Stimulated activated CD8-positive, alpha-beta memory T cell treated with anti-CD3 and anti-CD28 coated beads, Interleukin-7, amount 100 ng/mL, for 4 hours (primary cell): ENCODE measurements at places on chromosomes 16 and 17.
A peak's percentile ranks its signal among the peaks of the same experiment; 100 is the strongest.

DNA sequence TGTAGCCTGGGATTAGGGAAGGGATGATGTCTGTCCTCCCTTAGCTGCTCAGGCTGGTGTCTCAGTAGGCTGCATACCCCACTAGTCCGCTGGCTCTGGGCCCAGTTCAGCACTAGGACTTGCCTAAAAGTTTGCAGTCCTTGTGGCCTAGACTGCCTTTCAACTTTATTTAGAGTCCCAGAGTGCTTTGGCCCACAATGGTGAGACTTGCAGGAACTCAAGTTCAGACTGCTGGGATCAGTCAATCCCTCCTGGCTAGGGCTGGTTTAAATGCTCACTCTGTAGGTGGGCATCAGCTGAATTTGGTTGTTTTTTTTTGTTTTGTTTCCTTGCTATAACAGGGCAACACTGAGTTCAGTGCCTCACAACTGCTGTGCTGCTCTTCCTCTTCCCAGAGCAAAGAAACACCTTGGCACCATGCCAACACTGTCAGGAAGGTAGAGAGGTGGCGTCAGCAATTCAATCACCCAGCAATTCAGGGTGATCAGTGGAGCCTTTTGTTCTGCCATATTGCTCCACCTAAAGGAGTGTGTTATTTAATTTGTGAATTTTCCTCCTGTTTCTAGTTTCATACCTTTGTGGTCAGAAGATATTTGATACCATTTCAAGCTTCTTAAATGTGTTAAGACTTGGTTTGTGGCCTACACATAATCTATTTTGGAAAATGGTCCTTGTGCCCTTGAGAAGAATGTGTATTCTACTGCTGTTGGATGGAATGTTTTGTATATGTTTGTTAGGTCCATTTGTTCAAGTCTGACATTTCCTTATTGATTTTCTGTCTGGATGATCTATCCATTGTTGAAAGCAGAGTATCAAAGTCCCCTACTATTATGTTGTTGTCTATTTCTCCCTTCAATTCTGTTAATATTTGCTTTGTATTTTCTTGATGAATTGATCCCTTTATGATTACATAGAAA is 284.0 kb upstream of the PMFBP1 start:
- DNase-seq: no peak

- no peak for DNase-seq
Measured at GRCh38 chr17:77530591-77530990, 389.8 kb downstream of the SEC14L1 start.

GRCh38 chr16:15510992-15511391 is 76.6 kb downstream of the BMERB1 start:
- no peak for DNase-seq

DNA sequence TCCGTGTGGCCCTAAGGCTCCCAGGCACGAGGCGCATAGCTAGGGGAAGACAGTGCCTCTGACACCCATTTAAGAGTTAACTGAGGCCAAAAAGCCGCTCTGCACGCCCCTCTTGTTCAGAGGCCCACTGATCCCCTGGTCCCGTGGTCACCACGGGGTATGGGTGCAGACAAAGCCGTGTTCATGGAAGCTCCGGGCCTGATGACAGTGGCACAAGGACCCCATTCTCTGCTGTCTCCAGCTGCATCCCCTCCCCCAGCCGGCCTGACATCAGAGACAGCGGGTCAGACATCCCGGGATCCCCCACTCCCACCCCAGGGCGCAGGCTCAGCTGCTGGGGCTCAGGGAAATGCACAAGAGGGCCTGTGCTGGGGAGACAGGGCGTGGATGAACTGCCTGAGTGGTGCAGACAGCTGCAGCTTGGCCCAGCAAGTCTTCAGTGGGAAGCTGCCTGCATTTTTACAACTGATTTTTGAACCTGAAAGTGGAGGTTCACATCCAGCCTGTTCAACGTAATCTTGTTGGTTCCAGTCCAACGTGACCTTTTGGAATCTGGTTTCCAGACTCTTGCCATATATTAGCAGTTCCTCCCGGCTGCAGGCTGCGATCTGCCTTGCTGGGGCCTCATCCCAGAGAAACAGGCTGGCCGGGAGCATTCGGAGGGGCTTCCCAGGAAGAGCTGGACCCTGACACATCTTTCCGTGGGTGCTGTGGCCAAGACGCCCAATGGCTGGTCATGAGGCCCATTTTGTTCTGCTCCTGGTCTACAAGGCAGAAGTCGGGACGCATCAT is 9.7 kb upstream of the BAHCC1 start:
- DNase-seq: no peak

- no peak for DNase-seq
Measured at GRCh38 chr16:67021321-67021720, 7.6 kb upstream of the CBFB start.

- DNase-seq: no peak
Measured at GRCh38 chr16:1298406-1298805, 11.0 kb upstream of the UBE2I start.

DNA sequence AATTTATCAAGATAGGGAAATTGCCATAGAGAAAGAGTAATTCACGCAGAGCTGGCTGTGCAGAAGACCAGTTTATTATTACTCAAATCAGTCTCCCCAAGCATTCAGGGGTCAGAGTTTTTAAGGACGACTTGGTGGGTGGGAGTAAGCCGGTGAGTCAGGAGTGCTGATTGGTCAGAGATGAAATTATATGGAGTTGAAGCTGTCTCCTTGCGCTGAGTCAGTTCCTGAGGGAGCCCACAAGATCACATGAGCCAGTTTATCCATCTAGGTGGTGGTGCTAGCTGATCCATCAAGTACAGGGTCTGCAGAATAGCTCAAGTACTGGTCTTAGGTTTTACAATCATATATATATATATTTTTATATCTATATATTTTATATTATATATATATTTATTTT is 6.0 kb upstream of the AQP8 start:
- no peak for DNase-seq

- no peak for DNase-seq
Measured at GRCh38 chr17:80951121-80952090, 40.2 kb upstream of the CHMP6 start.

- DNase-seq: no peak
Measured at GRCh38 chr17:6269478-6269877, 165.4 kb downstream of the AIPL1 start.

DNA sequence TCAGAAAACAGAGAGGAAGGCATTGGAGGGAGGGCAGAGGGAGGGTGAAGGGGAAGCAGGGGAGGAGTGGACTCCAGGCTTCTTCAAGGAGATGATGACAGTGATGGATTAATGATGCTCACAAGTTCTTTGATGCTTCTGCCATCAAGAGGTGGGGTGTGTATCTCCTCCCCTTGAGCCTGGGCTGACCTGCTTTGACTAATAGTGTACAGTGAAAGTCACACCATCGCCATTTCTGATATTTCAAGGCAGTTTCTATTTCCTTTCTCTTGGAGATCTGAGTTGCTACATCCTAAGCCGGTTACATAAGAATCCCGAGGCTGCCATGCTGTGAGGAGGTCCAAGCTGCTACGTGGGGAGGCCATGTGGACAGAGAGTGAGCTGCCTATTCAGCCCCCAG is 312.5 kb downstream of the MAF start:
- no peak for DNase-seq

GRCh38 chr17:2693561-2694380 is 17.8 kb downstream of the CLUH start:
- DNase-seq: no peak

GRCh38 chr16:4979736-4980660 is 21.9 kb downstream of the SEC14L5 start:
- no peak for DNase-seq

DNA sequence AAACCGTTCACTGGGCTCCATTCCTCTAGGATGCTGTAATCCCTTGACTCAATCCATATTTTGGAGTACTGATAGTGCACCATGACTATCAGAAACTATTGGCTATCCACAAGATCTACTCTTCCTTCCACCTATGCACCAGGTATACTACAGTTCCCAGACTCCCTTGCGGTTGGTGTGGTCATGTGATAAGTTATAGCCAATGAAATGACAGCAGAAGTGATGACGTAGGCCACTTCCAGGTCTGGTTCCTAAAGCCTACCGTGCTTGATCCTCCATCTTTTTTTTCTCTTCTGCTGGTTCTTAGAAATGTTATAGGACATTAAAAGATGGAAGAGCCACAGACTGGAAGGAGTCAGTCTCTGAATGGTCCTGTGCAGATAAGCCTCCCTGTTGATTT is 278.8 kb upstream of the C16orf82 start:
- no peak for DNase-seq

DNA sequence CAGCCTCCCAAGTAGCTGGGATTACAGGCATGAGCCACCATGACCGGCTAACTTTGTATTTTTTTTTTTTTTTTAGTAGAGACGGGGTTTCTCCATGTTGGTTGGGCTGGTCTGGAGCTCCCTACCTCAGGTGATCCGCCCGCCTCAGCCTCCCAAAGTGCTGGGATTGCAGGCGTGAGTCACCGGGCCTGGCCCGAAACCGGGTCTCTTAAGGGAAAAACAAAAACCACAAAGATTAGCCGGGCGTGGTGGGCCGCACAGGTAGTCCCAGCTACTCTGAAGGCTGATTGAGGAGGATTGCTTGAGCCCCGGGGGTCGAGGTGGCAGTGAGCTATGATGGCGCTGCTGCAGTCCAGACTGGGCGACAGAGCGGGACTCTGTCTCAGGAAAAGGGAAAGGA is 19.9 kb upstream of the RBL2 start:
- DNase-seq: no peak

DNA sequence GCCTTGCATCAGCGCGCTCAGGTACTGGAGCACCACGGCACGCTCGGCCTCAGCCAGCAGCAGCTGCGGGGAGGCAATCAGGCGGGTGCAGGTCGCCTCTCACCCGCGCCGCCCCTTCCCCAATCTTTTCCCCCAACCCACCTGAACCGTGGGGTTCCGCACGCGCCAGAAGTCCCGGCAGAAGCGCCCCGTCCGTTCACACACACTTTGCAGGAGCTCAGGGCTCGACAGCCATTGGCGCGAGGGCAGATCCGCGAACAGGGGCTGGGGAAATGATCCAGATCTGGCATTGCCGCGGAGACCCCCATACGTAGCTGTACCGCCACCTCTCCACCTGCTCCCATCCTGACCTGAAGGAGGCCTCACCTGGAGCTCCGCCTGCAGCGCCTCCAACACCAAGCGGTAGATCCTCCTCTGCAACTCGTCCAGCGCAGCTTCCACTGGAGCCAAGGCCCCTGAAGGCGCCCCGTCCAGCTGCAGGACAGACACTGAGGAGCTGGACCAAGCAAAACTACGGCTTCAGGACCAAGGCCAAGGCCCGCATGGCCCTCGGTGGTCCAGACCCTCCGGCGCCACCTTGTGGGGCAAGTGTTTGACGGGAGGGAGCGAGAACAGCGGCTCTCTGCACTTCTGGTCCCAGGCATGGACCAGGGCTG is 1.4 kb upstream of the MATCAP1 start:
- DNase-seq: peak; percentile 70

DNA sequence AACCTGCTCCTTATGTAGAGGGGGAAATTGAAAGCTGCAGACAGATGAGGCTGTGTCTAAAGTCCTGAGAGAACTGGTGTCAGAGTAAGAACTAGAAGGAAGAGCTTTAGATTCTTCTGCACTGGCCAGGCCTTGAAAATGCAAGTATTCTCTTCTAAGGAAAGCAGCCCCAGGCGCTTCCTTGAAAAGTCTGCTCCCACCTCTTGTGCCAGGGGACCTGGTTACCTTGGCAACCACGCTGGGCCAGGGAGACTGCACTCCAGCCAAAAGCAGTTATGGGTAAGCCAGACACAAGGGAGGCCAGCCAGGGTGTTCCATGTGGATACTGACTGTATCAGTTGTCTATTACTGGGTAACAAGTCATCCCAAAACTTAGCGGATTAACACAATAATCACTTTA is 228.6 kb upstream of the SDK2 start:
- no peak for DNase-seq

- no peak for DNase-seq
Measured at GRCh38 chr16:840561-841454, 40.3 kb upstream of the GNG13 start.

DNA sequence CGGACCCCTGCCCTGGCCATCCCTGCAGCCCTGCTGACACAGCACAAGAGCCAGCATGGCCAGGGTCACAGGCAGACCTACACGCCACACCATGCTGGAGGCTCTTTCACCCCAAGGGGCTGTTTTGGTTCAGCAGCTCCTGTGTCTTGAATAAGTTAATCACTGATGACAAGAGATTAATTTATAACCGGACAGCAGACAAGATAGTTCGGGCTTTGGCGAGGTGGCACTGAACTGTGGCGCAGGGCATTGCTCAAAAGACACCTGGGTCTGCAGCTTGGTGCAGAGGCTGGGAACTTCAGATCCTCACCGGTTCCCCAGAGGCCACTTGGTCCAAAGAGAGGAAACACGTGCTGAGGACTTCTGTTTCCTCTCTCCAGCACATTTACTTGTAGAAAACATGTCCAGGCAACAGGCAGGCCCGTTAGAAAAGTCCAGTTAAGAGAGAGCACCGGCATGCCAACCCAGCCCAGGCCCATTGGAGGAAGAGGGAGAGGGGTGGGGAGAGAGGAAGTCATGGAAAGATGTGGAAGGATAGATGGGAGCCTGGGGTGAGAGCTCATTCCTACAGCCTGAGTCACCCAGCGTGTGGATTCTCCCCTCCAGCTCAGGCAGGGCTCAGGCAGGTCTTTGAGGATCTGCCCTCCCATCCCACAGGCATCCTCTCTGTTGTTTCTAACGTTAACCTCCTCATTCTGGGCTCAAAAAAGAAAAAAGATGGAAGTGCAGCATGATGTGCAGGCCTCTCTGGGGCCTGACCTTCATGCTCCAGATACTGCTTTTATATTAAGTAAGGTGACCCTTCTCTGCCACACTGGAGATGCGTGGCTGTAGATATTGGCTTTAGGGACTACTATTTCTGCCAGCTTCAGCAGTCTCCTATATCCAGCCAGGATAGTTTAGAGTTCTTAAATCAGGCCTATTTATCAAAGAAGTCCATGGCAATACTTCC is 80.0 kb upstream of the HNF1B start:
- no peak for DNase-seq

DNA sequence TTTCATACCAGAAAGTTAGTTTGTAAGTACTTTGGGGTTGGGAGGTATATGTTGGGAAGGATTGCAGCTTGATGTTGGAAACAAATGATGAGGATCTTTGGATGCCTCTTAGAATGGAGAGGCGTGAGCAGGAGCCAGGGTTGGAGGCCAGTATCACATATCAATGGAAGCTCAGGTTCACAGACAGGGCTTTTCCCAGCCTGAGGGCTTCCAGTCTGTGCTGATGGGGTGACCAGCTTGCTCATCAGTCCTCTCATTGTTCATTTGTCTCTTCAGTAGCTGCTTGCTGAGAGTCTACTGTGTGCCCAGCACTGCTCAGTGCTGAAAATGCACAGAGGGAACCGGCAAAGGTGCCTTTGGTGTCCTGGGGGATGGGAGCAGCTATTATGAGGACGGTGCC is 5.8 kb downstream of the DNAAF1 start:
- no peak for DNase-seq

DNA sequence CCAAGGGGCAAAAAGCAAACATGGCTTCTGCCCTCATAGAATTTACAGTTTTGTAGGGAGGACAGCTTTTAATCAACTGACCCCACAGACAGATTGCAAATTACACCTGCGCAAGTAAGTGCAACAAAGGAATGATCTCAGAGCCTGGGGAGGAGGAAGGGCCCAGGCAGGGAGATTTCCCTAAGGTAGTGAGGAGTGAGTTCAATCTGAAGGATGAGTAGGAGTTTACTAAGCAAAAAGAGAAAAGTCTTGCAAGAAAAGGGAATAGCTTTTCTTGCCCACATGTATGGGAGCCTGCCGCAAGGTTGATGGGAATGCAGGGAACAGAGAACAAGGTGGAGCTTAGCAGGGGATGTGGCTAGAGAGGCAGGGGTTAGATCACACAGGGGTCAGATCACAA is 1.6 kb upstream of the SOCS7 start:
- DNase-seq: no peak
